ENCODE measurements at places on chromosomes 7 and 10. TPM values are rescaled to one million over a fixed set of nuclear protein-coding genes. Genes with fewer than 3 reads are reported as not detected.

DNA sequence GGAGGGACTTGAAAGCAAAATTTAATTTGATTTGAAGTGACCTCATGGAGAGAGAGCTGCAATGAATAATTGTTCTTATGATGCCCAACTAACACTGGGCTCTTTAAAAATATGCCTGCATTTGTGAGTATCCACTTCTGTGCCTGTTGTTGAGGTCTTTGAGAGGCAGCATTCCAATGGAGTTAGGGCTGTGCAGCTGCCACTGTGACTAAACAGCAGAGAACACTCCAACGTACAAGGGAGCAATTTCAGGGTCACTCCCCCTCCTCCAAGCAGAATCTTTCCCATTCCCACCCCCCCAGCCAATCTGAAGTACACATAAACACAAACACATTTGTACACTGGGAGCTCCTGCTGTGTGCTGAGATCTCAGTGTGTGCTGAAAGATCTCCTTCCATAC lies 28.0 kb upstream of the GSAP start:
- DNase-seq, result no peak

CHRM2 gene
- total RNA-seq, result 40.9 TPM

C10orf67 gene
- total RNA-seq, result 0.11 TPM

GRCh38 chr10:43252166-43252782 lies 14.6 kb downstream of the RASGEF1A start:
- no peak for DNase-seq

AGAP9 gene
- total RNA-seq, result 24.0 TPM

CYP3A7 gene
- total RNA-seq, result not detected

- DNase-seq, result peak; percentile 71
Observed at GRCh38 chr10:110643653-110644597, at the start of gene RBM20. TSS of gene RBM20 (plus strand) at chr10:110644336. CDS start at chr10:110644455, 119 bp downstream.

- no peak for DNase-seq
Observed at GRCh38 chr7:28026237-28026636, 154.4 kb downstream of the JAZF1 start.

GRCh38 chr10:22615819-22616499 lies 98.4 kb downstream of the PIP4K2A start:
- no peak for DNase-seq

All from mesothelial cell of epicardium (in vitro differentiated cells).